Activated CD4-positive, alpha-beta memory T cell treated with anti-CD3 and anti-CD28 coated beads for 36 hours (primary cell): ENCODE measurements at places on chromosomes 3 and 15. TPM values are rescaled to one million over a fixed set of nuclear protein-coding genes. Genes with fewer than 3 reads are reported as not detected.

- H3K4me3 ChIP-seq: no peak overlapping the region
- H3K4me1 ChIP-seq: no peaks in the 10 kb centered on the region
- H3K36me3 ChIP-seq: no peaks in the 10 kb centered on the region
- H3K27me3 ChIP-seq: no peaks in the 10 kb centered on the region
- DNase-seq: peak; percentile 16
- no peak overlapping the region for H3K27ac ChIP-seq
Observed at GRCh38 chr15:70210528-70210927, 112.8 kb upstream of the TLE3 start.

- H3K27me3 ChIP-seq: no peaks in the 10 kb centered on the region
- H3K4me3 ChIP-seq: no peak overlapping the region
- H3K36me3 ChIP-seq: peaks cover 3% of the 10 kb centered on the region
- DNase-seq: no peak
- H3K27ac ChIP-seq: no peak overlapping the region
Observed at GRCh38 chr3:57281715-57282114, 10.8 kb downstream of the ASB14 start.

GRCh38 chr3:129738172-129738571 lies 131.7 kb upstream of the PLXND1 start:
- peaks cover 16% of the 10 kb centered on the region for H3K4me1 ChIP-seq
- H3K27me3 ChIP-seq: no peaks in the 10 kb centered on the region
- no peak overlapping the region for H3K27ac ChIP-seq
- DNase-seq: no peak

- H3K27me3 ChIP-seq: no peaks in the 10 kb centered on the region
- H3K4me3 ChIP-seq: no peak overlapping the region
- no peak for DNase-seq
- no peak overlapping the region for H3K27ac ChIP-seq
Observed at GRCh38 chr15:90334304-90334731, 17.8 kb upstream of the ZNF774 start.

ACKR4 gene
- total RNA-seq: not detected

C3orf49 gene
- not detected for total RNA-seq

GRCh38 chr3:70433091-70433490 lies 120.7 kb upstream of the MDFIC2 start:
- no peak overlapping the region for H3K4me3 ChIP-seq
- no peaks in the 10 kb centered on the region for H3K4me1 ChIP-seq
- no peaks in the 10 kb centered on the region for H3K36me3 ChIP-seq
- H3K27me3 ChIP-seq: no peaks in the 10 kb centered on the region
- no peak for DNase-seq

- H3K27ac ChIP-seq: no peak overlapping the region
- H3K36me3 ChIP-seq: peaks cover 2% of the 10 kb centered on the region
- H3K4me3 ChIP-seq: no peak overlapping the region
- H3K4me1 ChIP-seq: no peaks in the 10 kb centered on the region
- DNase-seq: no peak
- no peaks in the 10 kb centered on the region for H3K27me3 ChIP-seq
Observed at GRCh38 chr3:126886217-126886616, 96.7 kb upstream of the PLXNA1 start.

DNA sequence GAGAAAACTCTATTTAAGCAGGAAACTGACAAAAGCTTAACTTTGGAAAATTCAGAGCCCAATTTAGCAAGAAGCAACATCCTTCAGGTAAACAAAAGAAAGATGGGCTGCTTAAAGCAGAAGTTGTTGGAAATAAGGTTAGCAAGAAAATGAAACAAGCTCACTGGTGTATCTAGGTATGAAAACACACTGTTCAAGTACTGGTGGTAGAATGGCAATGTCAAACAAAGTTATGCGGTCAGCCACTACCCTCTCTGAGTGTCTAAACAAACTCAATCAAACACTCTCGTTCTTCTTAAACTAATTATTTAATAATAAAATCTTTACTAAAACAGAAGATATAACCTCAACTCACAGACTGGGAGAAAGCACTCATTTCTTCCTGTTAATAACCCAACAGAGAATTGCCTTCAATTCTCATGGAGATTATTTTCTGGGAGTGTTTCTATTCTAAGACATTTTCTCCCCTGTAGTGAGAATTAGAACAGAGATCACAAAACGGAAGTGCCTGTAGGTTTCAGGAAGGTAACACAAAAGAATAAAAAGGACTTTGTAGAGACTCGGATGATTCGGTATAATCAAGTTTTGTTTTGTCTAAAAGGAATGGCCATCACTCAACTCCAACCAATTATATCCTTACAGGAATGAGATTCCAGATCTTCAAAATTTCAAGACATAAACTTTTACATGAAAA lies 28.9 kb downstream of the PRICKLE2 start:
- no peaks in the 10 kb centered on the region for H3K27me3 ChIP-seq
- H3K4me1 ChIP-seq: no peaks in the 10 kb centered on the region
- H3K36me3 ChIP-seq: no peaks in the 10 kb centered on the region
- no peak overlapping the region for H3K27ac ChIP-seq

- no peak overlapping the region for H3K4me3 ChIP-seq
- DNase-seq: no peak
- no peaks in the 10 kb centered on the region for H3K36me3 ChIP-seq
- H3K27ac ChIP-seq: no peak overlapping the region
Observed at GRCh38 chr15:80595396-80595795, 99.7 kb upstream of the ABHD17C start.

DNA sequence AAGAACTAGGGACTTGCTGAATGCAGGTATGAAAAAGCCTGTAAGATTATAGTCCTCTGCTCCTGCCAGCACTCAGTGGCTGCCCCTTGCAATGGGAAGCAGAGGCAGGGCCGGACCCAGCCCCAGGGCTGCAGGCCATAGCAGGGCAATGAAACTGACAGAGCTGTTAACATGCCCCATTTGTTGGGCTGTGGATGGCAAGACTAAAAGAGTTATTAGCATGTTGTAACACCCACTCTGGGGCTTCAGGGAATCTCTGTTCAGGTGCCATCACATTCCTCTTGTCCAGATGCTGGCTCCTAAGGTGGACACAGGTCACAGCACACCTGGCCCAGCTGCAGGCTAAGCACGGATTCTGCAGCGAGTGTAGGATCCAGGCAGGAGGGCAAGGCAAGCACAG lies 7.4 kb upstream of the OR5H2 start:
- peaks cover 2% of the 10 kb centered on the region for H3K36me3 ChIP-seq
- peaks cover 4% of the 10 kb centered on the region for H3K4me1 ChIP-seq

DNA sequence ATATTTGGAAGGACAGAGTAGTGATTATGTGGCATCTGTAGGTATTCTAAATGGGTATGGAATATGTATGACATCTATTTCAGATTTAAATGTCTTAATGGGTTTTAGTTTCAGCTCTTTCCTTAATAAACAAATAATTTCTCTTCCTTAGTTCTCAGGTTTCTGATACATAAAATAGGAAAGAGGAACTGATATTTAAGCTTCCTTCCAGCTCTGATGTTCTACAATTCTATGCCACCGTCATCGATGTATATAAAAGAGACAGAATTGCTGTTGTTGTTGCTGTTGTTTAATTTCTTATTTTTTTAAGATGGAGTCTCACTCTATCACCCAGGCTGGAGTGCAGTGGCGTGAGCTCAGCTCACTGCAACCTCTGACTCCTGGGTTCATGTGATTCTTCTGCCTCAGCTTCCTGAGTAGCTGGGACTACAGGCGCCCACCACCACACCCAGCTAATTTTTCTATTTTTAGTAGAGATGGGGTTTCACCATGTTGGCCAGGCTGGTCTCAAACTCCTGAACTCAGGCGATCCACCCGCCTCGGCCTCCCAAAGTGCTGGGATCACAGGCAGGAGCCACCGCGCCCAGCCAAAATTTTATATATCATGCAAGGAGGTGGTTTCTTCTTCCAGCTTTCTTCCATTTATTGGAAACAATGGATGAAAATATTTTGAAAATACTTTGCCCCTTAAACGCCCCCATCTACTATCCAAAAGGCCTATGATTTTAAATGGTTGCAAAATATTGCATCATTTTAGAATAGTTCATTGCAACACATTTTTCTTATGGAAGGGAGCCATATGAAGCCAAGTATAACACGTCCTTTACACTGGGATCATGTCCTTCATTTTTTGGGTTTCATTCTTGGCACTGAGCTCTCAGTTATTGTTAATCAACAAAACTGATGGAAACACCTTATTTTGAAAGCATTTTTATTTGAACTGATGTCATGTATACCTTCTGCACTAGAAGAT lies 13.9 kb upstream of the C15orf61 start:
- no peaks in the 10 kb centered on the region for H3K4me1 ChIP-seq
- peaks cover 7% of the 10 kb centered on the region for H3K36me3 ChIP-seq
- DNase-seq: no peak
- H3K27ac ChIP-seq: no peak overlapping the region
- H3K4me3 ChIP-seq: no peak overlapping the region

GOLGA6B gene
- not detected for total RNA-seq

- no peak overlapping the region for H3K4me3 ChIP-seq
- DNase-seq: no peak
- H3K27me3 ChIP-seq: no peaks in the 10 kb centered on the region
Observed at GRCh38 chr15:20352241-20353200, 189.1 kb downstream of the GOLGA6L6 start.

GRCh38 chr3:193573403-193574191 lies 18.9 kb upstream of the ATP13A4 start:
- no peaks in the 10 kb centered on the region for H3K4me1 ChIP-seq
- H3K27me3 ChIP-seq: no peaks in the 10 kb centered on the region
- no peaks in the 10 kb centered on the region for H3K36me3 ChIP-seq
- no peak for DNase-seq
- no peak overlapping the region for H3K27ac ChIP-seq

DNA sequence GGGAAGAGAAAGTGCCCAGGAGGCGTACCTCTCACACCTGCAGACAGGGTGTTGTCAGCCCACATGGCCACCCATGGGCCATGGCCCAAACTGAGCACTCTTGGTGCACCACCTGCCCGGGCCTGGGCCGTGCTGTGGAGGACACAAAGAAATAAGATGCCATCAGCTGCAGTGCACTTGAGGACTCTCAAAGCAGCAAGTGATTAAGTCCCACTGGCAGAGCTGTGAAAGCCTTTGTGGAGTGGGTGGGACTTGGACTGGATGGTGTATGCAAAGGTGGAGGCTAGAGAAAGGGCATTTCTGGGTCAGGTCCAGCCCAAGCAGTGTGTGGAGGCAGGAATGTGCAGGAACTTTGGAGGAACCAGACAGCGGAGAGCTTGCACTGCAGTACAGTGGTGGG lies 122.3 kb downstream of the MEGF11 start:
- H3K27me3 ChIP-seq: peaks cover 6% of the 10 kb centered on the region
- peaks cover 12% of the 10 kb centered on the region for H3K4me1 ChIP-seq
- DNase-seq: no peak
- H3K36me3 ChIP-seq: no peaks in the 10 kb centered on the region
- no peak overlapping the region for H3K4me3 ChIP-seq
- no peak overlapping the region for H3K27ac ChIP-seq

DNA sequence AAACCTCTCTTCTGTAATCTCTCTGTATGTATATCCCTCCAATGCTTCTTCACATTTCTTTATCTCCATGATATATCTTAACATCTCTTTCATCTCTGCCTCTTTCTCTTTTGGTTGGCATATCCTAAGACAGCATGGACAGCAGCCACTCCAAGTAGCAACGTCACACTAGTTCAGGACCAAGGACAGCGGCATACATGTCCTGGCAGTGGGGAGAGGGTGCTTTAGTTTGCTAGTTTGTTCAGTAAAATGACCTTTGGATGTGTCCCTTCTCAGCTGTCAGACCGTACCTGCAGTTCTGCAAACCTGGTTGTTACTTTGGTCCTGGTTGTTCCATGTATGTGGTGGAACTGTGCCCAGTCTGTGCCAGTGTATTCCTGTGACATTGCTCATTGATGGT lies 225.6 kb upstream of the ROPN1 start:
- H3K27me3 ChIP-seq: peaks cover 1% of the 10 kb centered on the region
- peak; percentile 29 for DNase-seq
- no peaks in the 10 kb centered on the region for H3K36me3 ChIP-seq
- no peaks in the 10 kb centered on the region for H3K4me1 ChIP-seq
- no peak overlapping the region for H3K4me3 ChIP-seq
- no peak overlapping the region for H3K27ac ChIP-seq

- H3K27ac ChIP-seq: no peak overlapping the region
- no peaks in the 10 kb centered on the region for H3K4me1 ChIP-seq
- H3K27me3 ChIP-seq: no peaks in the 10 kb centered on the region
- no peak for DNase-seq
- H3K4me3 ChIP-seq: no peak overlapping the region
Observed at GRCh38 chr3:77800893-77801292, 761.0 kb downstream of the ROBO2 start.

DNA sequence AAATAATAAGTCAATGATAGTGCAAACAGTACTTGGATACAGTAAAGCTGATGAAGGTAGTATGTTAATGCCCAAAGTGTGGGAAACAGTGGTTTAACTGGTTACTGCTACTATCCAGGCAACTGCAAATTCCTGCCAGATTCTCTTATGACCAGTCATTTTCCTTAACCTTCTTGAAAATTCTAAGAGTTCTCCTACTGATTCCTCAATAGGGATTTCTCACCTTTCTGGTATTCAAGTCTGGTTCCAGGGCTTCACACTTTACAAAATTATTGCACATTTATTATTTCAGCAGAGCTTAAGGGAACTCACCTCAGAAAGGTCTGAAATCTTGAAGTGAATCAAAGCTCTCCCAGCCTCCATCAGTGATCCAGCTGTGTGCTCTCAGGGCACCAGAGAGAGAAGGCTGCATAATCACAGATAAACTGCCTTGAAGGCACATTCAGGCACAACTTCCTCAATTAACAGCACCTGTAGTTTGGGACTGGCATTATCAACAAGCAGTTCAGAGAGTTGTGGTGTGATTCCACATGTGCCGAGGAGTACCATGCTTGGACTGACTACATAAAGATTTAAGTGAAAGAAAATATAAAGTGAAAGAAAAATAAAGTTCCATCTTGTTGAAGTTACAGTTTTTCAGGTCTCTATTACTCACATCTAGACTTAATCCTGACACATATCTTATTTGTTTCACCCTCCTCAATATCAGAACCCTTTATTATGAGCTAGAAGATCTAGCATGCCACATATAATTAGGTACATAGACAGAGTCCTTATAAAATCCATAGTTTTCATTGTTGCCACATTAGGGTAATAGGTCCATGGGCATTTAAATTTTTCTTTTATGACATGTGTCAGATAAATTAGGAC lies 59.5 kb upstream of the TIPARP start:
- no peak for DNase-seq
- H3K4me3 ChIP-seq: no peak overlapping the region
- no peaks in the 10 kb centered on the region for H3K27me3 ChIP-seq
- H3K36me3 ChIP-seq: no peaks in the 10 kb centered on the region
- H3K4me1 ChIP-seq: peaks cover 19% of the 10 kb centered on the region

NDN gene
- total RNA-seq: 1.3 TPM

DNA sequence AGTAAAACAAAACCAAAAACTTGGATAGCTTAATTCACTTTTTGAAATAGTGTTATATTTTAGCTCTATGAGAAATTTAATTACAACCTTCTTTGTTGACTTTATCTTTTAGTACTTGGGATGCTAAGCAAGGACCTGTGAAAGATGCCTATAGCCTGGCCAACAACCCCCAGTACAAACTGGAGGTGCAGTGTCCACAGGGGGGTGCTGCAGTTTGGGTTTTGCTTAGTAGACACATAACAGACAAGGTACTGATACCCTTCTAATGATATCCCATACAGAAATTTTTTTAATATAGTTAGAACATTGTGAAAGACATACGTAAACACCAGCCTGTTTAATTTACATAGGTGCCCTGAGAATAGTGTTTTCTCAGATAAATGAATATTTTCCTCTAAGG lies 35.3 kb downstream of the CAPN7 start:
- H3K36me3 ChIP-seq: peaks cover 18% of the 10 kb centered on the region
- H3K27me3 ChIP-seq: no peaks in the 10 kb centered on the region
- peaks cover 7% of the 10 kb centered on the region for H3K4me1 ChIP-seq
- peak; percentile 69 for DNase-seq
- H3K4me3 ChIP-seq: no peak overlapping the region
- no peak overlapping the region for H3K27ac ChIP-seq

ZNF385D gene
- not detected for total RNA-seq
